NCI-H187 treated with DMSO at 0.1 percent for 48 hours (cell line): ENCODE measurements at places on chromosomes 4 and X.

GRCh38 chr4:184727430-184727829, 6.5 kb downstream of the CENPU start:
- no peak for DNase-seq

DNA sequence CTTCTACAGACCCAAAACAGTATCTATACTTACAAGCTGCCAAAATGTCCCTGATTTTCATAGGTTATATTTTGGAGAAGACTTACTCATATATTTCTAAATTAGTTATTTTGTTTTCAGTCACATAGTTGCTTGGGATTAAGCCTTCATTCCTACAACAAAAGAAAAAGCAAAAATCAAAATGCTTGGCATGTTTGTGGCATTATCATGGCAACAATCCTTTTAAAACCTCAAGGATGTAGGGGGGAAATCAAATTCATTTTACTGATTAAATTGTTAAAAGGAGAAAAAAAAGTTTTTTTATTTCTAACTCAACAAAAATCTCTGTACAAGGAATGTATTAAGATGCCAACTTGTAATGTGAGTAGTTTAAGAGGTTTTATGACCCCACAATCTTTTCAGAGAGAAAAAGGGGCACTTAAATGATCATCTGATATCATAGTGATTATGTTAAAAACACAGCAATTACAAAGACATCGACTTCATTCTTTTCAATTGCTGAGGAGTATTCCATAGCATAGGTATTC, 23.5 kb downstream of the TXK start:
- DNase-seq, result no peak

DNA sequence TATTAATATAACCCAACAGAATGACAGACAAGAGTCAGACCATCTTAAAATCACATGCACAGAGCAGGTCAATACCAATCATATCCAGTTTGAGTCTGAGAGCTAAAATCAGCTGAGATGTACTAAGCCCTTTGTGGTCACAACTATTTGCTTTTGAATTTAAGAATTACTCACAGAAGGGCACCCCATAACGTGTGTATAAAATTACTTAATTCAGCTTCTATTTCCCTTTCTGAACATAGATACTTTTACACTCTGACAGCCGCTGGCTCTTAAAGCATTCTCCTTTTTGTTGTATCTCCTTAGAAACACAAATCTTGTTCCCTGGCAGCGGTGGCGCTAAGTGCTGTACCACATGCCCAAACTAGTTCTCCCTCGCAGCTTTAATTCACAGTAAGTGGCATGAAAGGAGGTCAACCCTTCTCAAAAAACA, 14.8 kb upstream of the PPARGC1A start:
- peak; percentile 84 for DNase-seq

- no peak for DNase-seq
Observed at GRCh38 chr4:84699001-84699671, 116.2 kb downstream of the CDS1 start.
